ENCODE measurements at places on chromosomes 12 and 14.

DNA sequence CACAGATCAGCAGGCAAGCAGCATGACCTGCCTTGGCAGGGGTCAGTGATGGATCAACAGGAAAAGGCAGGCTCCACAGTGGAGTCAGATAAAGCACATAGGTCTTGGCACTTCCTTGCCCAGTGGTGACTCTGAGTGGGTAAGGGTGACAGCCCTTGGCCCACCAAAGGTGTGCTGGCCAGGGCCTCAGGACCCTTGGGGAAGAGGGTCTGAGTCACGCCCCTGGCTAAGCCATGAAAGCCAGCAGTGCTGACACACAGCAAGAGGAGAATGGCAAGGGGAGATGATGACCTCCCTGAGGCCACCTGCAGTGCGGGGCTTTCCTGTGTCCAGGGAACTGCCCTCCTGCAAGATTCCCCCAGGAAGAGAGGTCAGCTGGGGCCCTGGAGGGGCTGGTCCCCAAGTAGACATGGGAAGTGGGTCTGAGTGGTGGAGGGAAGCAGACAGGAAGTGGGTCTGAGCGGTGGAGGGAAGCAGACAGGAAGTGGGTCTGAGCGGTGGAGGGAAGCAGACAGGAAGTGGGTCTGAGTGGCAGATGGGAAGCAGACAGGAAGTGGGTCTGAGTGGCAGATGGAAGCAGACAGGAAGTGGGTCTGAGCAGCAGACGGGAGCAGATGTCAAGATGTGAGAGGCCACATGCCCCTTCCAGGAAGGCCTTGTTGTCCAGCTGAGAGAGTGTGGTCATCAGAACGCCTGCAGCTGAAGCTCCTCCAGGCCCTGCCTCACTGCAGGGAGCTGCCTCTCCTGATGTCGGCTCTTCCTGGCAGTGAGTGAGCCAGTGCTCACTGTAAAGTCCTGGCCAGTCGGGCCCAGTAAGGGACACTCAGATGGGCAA lies 34.8 kb downstream of the DIO3 start:
- DNase-seq, result peak; percentile 45

- no peak for DNase-seq
These were observed 57.5 kb downstream of the PTHLH start for GRCh38 chr12:27915021-27915420.

DNA sequence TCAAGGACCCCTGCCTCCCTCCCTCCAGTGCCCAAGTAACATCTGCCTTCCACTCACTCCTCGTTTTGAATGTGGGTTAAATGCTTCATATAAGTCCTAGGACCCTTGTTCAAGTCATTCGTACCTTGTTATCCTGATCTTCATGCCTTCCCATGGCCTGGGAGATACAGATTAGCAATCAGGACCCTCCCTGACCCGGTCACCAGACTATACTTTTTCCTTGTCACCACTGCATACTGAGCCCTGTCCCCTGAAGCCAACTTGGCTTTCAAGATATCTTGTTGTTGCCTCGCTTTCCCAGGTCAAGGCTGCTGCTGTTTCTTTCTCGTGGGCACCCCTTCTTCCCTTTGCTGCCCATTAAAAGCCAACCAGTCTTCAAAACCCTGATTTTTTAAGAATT lies 208.5 kb downstream of the ANO2 start:
- no peak for DNase-seq

DNA sequence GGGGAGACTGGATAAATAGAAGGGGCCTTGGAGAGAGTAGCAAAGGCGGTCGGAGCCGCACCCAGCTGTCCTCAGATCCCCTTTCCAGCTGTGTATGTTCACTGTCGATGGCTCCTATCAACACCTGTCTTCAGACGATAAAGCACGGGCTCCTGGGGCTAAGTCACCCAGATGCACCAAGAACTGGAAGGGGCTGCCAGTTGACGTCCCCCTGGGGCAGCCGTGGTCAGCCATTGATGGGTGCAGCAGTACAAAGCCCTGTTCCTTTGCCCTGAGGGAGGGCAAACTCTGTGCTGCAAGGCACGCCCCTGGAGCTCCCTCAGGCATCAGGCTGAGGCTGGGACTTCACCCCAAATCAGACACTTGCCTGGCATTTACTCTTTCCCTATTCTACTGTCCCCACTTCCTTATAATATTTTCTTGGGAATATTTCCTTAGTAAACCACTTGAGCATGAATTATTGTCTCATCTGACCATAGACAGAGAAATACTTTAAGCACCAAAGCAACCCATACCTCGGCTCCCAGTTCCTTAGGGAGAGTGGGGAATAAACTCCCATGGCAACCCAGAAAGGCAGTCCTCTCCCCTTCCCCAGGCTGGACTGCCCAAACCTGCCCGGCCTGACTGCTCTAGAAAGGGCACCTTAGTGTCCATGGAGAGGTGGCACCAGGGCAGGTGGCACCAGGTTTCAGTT lies 59.6 kb upstream of the SCN8A start:
- DNase-seq, result no peak

DNA sequence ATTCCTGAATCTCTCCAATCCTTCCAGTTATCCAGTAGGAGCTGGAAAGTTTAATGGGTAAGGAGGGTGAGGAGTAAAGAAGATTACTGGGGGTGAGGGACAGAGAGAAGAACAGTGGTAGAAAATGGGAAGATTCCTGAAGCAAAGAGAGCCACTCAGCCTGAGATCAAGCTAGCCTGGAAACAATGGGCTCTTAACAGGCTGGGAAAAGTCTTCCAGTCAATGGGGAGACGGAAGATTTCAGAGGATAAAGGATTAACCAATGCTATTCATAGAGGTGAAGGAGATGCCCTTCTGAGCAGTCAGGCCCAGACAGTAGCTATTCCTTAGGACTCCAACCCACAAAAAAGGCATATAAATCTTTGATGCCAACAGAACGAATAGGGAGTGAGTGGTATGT lies 14.8 kb downstream of the GDF11 start:
- no peak for DNase-seq

DNA sequence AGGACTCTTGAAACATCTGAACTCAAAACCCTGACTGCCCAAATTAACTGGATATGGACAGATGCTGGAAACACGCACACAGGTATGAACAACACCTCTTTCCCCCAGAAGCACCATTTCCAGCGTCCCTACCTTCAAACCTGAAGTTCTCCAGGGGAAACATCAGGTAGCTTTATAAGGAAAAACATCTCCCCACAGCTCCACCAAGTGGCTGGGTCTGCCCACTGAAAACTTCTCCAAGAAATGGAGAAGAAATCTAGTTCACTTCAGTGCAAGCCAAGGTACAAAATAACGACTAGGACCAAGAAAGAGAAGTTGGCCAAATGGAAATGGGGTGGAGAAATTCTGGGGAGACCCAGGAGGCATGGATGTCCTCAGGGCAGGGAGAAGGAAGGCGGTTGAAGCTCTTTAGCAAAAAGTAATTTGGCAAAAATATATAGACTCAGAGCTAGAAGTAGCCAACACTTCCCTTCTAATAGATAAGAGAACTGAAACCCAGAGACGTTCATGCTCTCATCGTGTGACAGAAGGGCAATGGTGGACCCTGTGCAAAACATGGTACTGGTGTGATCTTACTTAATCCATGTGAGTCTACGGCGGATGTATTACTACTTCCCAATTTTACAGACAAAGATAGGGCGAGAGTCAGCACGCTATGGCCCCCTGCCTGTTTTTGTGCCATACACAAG lies 10.5 kb upstream of the NUAK1 start:
- DNase-seq, result no peak

GRCh38 chr12:65170209-65170881 lies 962 bp downstream of the LEMD3 start:
- DNase-seq, result peak; percentile 79

DNA sequence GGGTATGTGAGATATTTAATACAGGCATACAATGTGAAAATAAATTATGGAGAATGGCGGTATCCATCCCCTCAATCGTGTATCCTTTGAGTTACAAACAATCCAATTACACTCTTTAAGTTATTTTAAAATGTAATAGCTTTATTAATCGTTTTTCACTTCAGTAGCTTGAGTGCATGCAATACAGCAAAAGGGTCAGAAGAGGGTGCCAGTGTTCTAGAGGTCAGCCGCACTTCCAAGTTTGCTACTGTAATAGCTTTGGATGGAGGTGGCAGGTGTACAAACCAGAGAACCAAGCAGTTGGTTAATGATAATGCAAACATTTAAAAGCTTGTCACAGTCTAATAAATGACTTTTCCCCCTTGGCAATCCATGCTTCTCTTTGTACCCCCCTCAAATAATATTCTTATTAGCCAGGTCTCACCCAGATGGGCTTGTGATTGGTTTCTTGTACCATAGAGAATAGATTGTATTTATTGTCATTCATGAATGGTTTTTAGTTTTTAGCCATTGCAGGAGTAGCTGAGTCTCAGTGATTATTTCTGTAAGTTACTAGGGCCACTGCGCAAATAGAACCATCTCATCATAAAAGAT lies 127.0 kb downstream of the ERC1 start:
- peak; percentile 77 for DNase-seq

DNA sequence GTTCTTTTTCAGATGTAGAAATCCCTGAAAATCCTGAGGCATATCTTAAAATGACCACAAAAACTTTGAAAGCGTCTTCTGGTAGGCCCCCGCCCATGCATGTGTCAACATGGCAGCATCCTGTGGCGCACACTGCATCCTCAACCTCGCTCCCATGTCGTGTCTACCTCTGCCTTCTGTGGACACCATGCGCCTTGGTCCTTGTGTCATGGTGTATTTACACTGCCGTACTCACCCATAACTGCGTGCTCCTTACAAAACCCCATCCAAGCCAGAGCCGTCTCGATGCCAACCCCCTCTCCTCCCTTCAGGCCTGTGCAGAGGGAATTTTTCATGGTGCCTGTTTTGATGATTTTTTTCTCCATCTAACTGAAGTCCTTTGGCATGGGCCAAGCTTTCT lies 78.9 kb downstream of the ESR2 start:
- DNase-seq, result no peak

DNA sequence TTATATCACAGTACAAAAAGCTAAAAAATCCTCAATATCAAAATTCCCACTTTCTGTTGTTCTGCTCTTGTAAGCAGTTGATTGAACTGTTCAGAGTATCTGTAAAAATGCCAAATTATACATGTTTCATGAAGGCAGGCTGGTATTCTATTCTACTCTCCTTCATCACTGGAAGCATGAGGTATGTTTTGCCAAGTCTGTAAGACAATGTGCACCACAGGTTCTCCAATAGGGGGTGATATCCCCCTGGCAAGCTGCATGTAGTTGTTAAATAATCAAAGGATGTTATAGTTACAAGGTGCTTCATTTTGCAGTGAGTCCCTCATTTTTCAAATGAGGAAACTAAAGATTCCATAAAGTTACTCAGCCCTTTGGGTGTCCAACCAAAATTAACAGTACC lies 15.1 kb upstream of the NEK9 start:
- peak; percentile 35 for DNase-seq

GRCh38 chr14:50831726-50832168 lies 785 bp upstream of the NIN start:
- DNase-seq, result no peak

DNA sequence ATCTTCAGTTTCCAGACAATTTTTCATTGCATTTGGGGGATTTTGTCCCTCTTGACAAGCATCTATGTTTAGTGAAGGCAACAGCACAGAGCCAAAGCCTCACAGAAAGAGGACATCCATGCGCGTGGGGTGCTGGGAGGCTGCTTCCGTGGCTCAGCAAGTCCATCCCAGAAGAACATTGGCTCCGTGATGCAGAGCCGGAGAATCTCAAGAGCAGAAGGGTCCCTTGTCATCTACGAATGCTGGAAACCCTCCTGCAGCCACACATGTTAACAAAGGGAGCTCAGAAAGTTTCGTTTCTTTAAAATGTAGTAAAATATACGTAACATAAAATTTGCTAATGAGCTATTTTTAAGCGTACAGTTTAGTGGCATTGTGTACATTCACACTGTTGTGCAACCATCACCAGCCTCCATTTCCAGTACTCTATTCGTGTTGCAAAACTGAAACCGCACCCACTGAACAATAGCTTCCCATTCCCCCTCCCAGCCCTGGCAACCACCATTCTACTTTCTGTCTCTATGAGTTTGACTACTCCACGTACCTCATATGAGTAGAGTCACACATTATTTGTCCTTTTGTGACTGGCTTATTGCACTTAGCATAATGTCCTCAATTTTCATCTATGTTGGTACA lies 185.9 kb downstream of the TTC7B start:
- peak; percentile 79 for DNase-seq

DNA sequence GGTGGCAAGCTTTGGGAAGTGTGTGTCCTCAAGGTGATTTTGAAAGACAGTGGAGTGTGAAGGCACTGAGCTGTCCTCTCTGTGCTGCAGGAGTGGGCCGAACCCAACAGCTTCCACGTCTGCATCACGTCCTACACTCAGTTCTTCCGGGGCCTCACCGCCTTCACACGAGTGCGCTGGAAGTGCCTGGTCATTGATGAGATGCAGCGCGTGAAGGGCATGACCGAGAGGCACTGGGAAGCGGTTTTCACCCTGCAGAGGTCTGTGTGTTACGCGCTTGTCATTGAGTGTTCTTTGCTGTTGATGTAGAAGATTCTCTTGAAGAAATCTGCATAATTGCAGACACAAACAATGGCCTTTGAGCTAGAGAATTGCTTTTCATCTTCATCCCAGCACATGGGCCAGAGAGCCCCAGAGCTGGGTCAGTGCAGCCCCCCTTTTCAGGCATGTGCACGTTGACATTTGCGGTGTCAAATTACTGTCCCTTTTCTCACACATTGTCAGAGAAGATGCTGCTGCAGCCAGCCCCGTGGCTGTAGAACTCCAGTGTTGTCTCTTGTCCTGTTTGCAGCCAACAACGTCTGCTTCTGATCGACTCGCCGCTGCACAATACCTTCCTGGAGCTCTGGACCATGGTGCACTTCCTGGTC lies 63.3 kb downstream of the EP400 start:
- DNase-seq, result no peak

DNA sequence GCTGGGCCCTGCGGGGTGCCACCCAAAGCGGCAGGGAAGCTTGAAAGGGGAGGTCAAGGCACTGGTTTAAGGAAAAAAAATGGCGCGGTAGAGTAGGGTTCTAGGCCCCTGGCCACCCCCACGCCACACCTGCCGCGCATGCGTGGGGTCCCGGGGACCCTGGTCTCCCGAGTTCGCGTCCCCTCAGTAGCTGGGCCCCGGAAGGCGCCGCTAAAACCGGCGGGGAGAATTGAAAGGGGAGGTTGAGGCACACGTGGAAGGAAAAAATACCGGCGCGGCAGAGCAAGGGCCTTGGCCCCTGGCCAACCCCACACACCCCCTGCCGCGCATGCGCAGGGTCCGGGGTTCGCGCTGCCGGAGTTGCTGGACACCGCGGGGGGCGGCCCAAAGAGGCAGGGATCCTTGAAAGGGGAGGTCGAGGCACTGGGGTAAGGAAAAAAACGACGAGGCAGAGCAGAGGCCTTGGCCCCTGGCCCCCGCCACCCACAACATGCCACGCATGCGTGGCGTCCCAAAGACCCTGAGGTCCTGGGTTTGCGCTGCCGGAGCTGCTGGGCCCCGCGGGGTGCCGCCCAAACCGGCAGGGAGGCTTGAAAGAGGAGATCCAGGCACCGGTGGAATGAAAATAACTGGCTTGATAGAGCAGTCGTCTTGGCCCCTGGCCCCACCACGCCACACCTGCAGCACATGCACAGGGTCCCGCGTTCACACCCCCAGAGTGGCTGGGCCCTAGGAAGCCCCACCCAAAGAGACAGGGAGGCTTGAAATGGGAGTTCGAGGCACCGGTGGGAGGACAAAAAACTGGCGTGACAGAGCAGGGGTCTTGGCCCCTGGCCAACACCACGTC lies 314.5 kb downstream of the ALG10 start:
- DNase-seq, result no peak
